ENCODE measurements at places on chromosomes 5 and 9.

DNA sequence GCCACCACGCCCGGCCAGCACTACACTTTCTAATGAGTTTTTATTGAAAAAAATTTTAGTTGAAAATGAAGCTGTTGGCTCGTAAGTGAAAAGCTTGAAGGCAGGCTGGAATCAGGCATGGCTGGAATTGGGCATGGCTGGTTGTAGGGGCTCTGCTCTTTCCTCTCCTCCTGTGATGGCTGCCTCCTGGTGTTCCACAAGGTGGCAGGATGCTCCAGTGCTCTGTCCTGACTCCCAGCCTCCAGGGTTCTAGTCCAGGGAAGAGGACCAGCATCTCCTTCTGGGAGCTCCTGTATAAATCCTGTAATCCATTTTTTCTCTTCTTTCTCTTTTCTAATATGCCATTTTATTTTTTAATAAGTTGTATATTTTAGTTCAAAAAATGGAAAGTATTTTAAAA lies 57.2 kb upstream of the DHFR start:
- no peak for DNase-seq

- no peak for DNase-seq
Measured at GRCh38 chr5:28714907-28715698, 1676.7 kb upstream of the CDH9 start.

- DNase-seq, result no peak
Measured at GRCh38 chr9:83422527-83422926, 115.7 kb downstream of the FRMD3 start.

DNA sequence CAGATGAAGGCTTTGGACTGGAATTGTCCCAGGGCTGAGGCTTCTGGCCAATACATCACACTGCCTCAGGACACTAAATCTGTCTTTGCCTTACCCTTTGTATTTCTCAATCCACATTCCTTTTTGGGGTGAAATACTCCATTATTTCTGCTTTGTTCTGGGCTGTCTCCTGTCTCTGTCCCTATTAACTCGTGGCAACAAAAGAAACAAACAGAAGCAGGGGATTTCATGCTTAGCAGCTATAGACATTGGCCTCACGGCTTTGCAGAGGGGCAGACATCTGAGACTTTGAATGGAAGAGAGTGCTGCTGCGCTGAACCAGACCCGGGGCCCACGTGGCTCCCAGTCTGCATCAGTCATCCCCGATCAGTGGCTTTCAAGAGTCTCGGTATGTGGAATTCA lies 129.7 kb downstream of the ARL15 start:
- DNase-seq, result no peak

DNA sequence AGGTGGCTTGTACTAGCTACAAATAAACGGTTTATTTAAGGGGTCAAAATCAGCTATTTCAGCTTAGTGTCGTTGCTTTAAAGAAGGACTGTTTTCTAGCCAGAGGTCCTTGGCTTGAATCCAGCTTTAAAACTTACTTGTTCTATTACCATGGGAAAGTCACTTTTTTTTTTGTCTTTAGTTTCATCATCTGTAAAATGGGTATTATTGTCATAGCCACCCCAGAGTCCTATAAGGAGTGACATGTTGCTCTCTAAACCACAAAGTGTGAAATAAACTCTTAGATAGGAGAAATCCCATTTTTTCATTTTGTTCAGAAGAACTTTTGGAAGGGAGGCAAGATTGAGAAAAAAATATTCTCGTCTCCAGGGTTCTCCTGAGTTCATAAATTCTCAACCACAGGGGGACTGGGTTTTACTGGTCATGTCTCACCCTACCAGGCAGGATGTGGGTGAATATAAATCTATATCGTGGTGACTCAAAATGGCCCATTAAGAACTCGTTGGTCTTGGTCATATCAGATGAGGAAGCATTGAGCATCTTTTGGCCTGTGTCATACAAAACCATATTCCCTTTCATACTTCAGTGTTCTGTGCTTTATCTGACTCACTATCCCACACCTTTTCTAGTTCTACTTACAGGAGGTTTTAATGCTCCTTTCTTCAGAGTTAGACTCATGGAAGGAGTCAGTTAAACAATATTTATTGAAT lies 202.7 kb upstream of the NR3C1 start:
- DNase-seq, result no peak

DNA sequence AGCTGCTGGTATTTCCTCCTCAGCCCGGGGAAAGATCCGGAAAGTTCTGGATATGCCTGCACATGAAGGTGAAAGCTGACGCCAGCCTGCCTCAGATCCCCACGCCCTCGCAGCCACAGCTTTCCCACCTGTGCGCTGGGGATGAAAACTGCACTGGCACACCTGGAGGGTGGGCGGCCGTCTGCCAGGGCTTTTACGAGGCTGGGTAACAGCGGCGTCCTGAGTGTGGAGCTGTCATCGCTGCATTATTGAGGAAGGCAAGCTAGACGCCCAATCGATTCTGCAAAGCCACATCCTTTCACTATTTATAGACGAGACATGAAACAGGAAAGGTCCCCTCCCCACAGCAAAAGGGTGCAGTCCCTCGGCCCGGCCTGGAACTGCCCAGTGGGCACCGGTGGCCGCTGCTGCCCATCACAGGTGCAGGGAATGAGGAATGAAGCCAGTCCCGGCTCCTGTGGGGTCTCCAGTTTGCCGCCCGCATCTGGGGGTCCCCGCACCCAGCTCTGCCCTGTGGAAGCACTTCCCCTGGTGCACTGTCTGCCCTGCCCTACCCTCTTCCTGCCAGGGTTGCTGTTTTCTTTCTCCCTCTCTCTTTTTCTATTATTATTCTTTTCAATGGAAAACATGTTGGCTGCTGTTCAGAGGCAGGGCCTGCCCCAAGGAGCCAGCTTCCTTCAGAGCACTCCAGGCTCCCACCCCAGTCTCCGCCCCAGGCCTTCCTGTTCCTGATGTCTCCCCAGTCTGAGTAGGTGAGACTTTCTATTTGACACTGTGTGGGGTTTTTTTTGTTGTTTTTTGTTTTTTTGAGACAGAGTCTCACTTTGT lies 7.0 kb downstream of the NOTCH1 start:
- peak; percentile 51 for DNase-seq

DNA sequence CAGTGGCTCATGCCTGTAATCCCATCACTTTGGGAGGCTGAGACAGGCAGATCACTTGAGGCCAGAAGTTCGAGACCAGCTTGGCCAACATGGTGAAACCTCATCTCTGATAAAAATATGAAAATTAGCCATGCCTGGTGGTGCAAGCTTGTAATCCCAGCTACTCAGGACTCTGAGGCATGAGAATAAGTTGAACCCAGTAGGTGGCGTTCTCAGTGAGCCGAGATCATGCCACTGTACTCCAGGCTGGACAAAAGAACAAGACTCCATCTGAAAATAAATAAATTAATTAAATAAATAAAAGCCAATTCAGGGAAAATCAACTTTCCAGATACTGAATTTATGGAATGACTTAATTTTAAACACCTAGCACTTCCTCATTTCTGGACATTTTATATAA lies 1722.1 kb downstream of the MAT2B start:
- DNase-seq, result no peak

GRCh38 chr5:90015584-90016018 lies 394.0 kb downstream of the CETN3 start:
- DNase-seq, result no peak

GRCh38 chr9:4144869-4145268 lies 155.0 kb downstream of the GLIS3 start:
- DNase-seq, result no peak

- DNase-seq, result no peak
Measured at GRCh38 chr9:119164716-119165115, 204.5 kb downstream of the BRINP1 start.

DNA sequence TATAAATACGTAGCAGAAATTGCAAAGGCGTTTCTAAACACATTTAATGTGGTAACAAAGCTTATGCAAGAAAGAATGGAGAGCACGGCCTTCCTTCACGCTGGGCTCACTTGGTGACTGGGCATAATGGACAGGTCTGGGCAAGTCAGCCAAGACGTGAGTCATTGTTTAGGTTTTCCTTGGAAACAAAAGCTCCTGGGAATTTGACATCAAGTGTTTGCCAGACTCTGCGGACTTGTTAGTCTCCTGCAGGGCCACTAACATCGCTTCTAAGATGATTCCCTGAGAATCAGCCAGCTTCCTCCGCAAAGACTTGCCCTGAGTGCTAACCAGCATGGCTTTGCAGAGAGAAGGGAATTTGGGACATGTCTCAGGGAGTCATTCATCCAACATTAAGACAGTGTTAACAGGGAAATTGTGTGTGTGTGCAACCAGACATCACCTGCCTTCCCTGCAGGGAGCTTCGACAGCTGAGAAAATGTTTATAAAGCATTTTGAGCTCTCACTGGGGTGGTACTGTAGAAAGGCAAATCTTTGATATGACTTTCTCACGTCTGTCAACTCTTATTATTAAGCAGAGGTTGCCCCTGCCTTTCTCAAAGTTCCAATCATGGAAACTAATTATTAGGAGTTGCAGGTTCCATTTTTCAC lies 182.5 kb downstream of the NTRK2 start:
- DNase-seq, result no peak

- no peak for DNase-seq
Measured at GRCh38 chr5:102866237-102866600, 111.1 kb downstream of the PAM start.

- no peak for DNase-seq
Measured at GRCh38 chr5:83956386-83956785, 235.7 kb upstream of the HAPLN1 start.

GRCh38 chr5:83672158-83672557 lies 48.5 kb downstream of the HAPLN1 start:
- no peak for DNase-seq

- DNase-seq, result no peak
Measured at GRCh38 chr9:2424619-2425033, 197.0 kb upstream of the VLDLR start.

GRCh38 chr5:136061630-136062365 lies 33.0 kb downstream of the TGFBI start:
- no peak for DNase-seq

DNA sequence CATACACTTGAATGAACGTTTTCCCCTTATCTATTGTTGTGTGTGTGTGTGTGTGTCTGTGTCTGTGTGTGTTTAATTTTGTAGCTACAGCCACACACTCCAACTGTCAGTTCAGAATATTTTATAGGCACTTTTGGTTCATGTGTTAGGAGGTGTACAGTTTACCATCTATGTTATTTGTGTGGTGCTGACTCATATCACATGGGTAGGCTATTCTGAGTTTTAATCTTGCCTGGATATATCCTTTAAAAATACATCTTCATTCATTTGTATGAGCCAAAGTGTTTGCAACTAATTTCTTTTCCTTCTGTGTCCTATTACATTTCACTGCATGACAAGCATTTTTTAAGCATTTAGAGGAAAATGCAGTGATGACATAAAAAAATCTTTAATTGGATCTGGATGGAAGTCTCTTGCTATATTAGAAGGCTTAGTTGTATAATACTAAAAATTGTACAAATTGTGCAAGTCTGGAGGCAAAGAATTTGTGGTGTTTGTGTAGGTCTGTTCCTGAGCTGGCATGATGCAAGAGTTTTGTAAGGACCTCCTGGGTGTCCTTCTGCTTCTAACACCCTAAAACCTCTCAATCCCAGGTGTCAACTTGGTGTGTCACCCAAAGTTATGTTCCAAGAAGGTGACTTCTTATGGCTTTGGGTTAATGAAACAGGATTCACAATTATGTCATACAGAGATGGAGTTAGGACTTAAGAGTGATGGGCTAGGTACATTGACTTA lies 52.4 kb upstream of the HMHB1 start:
- DNase-seq, result no peak
